Type B pancreatic cell (in vitro differentiated cells): ENCODE measurements at places on chromosomes 4 and X.

DNA sequence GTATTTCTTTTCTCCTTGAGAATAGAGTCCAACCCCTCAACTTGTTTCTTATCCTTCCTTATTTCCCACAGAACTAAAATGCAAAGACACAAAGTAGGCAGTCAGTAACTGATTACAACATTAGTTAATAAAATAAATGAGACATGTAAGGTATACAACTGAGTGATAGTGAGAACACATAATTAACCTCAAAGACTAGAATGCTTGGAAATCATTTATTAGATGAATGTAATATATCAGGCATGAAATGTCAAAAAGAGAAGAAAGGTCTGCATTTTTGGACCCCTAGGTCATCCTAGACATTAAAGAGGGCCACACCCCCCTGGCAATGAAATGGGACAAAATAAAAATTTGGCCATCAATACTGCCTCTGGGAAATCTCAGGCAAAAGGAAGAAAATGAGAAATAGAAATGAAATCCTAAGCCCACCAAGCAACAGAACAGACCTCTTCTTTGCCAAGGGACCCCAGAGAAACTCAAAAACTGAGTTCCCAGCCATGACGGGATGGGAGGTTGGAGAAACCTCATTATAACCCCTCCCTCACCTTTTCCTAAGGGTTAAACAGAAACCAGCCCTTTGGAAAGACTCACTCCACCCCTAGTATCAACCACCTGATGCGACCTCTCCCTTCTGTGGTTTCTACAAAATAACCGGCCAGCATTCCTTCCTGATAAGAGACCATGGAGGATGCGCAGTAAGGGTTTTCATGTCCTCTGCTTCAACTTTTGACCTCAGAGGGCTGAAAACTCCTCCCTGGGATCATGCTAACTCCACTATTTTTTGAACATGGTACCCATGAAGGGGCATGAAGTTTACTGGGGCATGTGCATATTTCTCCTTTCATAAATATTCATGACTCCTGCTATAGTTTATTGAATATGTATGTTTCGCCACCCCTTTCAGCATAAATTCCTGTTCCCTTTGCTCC, 90.0 kb upstream of the EXOC1L start:
- no peak for DNase-seq

DNA sequence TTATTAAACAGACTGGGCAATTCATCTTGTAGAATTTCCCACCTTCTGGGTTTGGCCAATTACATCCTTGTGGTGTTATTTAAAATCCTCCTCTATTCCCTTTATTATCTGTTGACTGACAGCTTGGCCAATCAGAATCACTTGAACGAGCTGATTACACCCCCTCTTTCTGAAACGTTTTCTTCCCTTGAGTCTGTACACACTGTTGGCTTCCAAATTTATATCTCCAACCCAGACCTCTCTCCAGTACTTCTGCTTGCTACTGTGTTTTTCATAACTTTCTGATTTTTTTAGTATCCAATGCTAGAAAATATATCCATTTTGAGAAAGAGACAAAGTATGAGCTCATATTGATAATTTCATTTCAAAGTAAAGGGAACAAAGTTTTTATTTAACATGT, 14.8 kb downstream of the CD38 start:
- DNase-seq: no peak

DNA sequence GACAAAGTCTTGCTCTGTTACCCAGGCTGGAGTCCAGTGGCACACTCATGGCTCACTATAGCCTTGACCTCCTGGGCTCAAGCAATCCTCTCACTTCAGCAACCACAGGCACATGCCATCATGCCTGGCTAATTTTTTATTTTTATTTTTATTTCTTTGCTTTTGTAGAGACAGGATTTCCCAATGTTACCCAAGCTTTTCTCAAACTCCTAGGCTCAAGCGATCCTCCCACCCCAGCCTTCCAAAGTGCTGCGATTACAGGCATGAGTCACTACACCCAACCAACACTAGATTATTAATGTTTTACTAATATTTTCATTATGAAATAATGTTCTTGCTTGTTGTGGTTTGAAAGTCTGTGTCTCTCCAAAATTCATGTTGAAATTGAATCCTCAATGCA, 5.2 kb upstream of the ACTRT1 start:
- DNase-seq: no peak

DNA sequence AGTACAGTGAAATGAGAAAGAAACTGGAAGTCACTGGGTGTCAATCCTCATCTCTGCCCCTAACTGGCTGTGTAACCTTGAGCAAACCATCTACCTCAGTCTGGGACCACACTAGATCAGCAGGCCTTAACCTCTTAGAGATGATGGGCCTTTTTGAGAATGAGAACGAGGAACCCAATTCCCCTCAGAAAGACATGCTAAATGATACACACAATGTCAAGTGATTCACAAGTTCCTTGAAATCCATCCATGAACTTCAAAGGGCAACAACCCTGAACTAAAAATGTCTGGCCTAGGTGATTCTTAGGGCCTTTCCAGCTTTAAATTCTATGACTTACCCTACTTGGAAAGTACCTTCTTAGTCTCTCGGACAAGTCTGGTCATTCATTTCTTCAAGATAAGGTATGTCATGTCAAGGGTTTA, 47.4 kb downstream of the ACSL4 start:
- no peak for DNase-seq

DNA sequence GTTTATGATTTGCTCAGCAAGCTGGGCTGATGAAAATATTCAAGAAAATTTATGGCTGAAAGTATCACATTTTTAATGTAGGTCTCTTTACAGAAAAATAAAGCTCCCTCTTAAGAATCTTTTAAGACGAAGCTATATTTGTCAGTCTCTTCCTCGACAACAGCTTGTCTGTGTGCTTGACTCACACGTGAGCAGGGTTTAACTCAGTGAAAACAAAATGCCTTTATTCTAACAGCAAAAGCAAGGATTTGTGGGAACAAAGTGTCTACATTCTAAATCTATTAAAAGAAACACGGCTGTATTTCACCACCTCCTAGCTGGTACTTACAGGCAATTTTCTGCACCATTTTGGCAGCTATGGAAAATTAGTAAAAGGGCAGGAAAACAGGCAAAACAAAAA, 75.5 kb downstream of the NYX start:
- no peak for DNase-seq

DNA sequence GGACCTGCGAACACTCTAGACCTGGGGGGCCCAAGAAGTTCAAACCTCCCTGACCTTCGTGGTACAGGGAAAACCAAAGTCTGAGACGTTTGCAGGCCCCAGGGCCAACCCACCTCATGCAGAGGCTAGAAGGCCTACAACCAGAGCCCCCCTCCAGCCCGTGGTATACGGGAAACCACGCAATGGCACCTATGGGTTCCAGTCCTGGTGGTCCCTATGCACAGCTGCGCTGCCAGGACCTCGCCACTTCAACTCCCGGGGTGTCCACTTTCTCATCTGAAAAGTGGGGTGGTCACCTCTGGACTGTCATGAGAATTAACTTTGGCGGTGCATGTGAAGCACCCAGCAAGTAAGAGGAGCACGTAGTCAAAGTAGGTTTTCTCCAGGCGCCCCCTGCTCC, 8.4 kb upstream of the MSX1 start:
- no peak for DNase-seq

DNA sequence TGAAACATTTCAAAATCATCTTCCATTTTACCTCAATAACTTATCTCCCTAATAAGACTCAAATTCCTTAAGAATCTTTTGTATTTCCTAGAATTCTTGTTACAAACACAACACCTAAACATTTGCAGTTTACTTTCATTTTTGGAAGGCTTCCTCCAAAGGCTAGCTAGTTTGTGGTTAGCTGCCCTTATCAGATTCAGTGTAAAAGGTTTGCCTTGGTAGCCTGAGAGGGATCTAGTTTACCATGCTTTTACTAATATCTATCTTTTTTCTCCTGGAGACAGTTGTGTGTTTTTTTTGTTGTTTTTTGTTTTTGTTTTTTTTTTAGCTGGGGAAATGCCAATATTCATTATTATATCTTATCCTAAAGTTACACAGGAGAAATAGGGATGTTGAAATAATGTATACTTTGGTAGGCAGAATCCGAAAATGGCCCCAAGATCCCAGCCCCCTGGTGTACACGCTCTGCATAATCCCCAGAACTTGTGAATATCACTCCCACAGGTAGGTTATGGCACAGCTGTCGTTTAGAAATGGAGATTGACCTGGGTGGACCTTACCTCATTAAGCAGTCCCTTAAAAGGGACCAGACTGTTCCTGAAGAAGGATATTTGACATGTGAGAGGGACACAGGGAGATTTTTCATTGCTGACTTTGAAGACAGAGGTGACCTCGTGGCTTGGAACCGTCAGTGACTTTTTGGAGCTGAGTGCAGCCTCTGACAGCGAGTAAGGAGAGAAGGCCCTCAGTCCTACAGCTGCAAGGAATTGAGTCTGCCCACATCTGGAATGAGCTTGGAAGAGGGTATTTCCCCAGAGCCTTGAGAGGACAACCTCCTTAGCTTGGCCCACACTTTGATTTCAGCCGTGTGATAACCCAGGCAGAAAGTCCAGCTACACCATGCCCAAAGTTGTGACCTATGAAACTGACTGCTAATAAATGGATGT, 33.4 kb downstream of the SEPTIN11 start:
- no peak for DNase-seq

GRCh38 chrX:3963980-3964379, 250.5 kb upstream of the PRKX start:
- DNase-seq: no peak

DNA sequence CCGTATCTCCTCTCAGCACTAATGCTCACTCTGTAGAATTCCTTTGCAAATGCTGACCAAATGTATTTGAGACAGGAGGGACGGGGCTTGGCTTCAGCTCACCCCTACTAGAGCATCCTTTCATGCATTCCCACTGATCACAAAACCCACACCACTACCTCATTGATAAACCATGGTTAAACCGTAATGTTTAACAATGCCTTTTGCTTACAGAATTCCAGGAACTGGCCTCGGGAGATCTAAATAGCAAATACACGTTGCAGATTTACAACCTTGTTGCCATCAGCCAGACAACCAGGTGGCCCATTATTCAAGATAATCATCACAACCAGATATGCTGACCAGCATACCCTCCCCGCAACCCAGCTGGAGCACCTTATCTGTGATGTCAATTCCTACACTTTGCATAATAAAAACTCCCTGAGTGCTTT, 391.9 kb downstream of the KCTD8 start:
- no peak for DNase-seq
